Stimulated activated CD8-positive, alpha-beta memory T cell treated with anti-CD3 and anti-CD28 coated beads, Interleukin-2, amount 100 ng/mL, for 1 hour (primary cell): ENCODE measurements at places on chromosomes 11 and 22.

- no peak for DNase-seq
Measured at GRCh38 chr22:35977136-35977535, 51.5 kb downstream of the RBFOX2 start.

GRCh38 chr22:39135092-39135896 lies 17.2 kb downstream of the CBX7 start:
- DNase-seq, result no peak

DNA sequence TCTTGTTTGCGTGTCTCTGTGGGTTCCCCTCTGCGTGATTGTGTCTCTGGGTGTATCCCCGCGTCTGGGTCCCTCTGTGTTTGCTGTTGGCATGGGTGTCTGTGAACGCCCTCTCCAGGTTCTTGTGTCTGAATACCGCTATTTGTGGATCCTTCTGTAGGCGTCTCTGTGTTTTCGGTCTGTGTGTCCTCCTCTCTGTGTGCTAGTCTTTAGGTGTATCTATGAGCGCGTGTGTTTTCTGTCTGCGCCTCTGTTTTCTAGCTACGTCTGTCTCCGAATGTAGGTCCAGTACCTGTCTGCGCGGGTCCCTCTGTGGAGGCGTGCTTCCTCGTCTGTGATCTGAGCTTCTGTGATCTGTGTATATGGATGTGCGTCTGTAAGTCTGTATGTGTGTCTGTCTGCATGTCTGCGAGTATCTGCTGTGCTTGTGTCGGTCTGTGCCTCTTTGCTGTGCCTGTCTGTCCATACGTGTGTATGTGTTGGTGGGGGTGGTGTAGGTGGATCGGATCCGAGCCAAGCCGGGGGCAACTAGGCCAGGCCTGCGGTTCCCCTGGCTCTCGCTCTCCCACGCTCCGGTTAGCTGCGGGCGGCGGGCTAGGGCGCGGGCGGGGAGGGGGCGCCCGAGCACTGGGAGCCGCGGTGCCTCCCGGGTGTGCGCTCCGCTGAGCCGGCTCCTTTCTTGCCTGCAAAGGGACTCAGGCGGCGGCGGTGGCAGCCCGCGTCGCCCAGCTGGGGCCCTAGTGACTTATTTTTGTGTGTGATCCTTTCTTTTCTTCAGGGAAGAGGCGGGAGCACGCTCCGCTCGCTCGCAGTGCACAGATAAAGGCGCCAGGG lies 105.3 kb upstream of the E2F8 start:
- no peak for DNase-seq

- DNase-seq, result no peak
Measured at GRCh38 chr11:44407211-44407996, 97.5 kb upstream of the ALX4 start.

GRCh38 chr22:44317123-44317444 lies 4.3 kb upstream of the SHISAL1 start:
- DNase-seq, result no peak
